ENCODE measurements at places on chromosomes 3 and 15. TPM values are rescaled to one million over a fixed set of nuclear protein-coding genes. Genes with fewer than 3 reads are reported as not detected.

SMAD3 gene
- 11.3 TPM for total RNA-seq

PRR23A gene
- total RNA-seq, result not detected

NDUFB5 gene
- 379 TPM for total RNA-seq

DISP2 gene
- total RNA-seq, result 0.78 TPM

TRAK1 gene
- 303 TPM for total RNA-seq

PAQR5 gene
- total RNA-seq, result 0.39 TPM

ADGRG7 gene
- not detected for total RNA-seq

- H3K36me3 ChIP-seq, result no peaks in the 10 kb centered on the region
- DNase-seq, result no peak
- H3K4me1 ChIP-seq, result peaks cover 55% of the 10 kb centered on the region
- peak overlapping the region; percentile 13 for H3K4me3 ChIP-seq
- H3K27me3 ChIP-seq, result no peaks in the 10 kb centered on the region
- H3K27ac ChIP-seq, result no peak overlapping the region
Observed at GRCh38 chr3:20047976-20048883, 8.0 kb downstream of the KAT2B start.

- H3K4me1 ChIP-seq, result no peaks in the 10 kb centered on the region
- no peaks in the 10 kb centered on the region for H3K36me3 ChIP-seq
- H3K4me3 ChIP-seq, result no peak overlapping the region
- H3K27me3 ChIP-seq, result no peaks in the 10 kb centered on the region
- H3K27ac ChIP-seq, result no peak overlapping the region
Observed at GRCh38 chr3:66227915-66228314, 7.1 kb downstream of the SLC25A26 start.

- no peaks in the 10 kb centered on the region for H3K27me3 ChIP-seq
- DNase-seq, result no peak
- no peak overlapping the region for H3K27ac ChIP-seq
- H3K36me3 ChIP-seq, result no peaks in the 10 kb centered on the region
Observed at GRCh38 chr15:92111751-92112150, 258.2 kb downstream of the SLCO3A1 start.

- H3K4me3 ChIP-seq, result no peak overlapping the region
- no peaks in the 10 kb centered on the region for H3K4me1 ChIP-seq
- no peaks in the 10 kb centered on the region for H3K36me3 ChIP-seq
- no peak for DNase-seq
- H3K27me3 ChIP-seq, result no peaks in the 10 kb centered on the region
- H3K27ac ChIP-seq, result no peak overlapping the region
Observed at GRCh38 chr3:105555206-105555605, 188.5 kb downstream of the ALCAM start.

GRCh38 chr3:155387571-155387970, 94.1 kb upstream of the STRIT1 start:
- no peak overlapping the region for H3K4me3 ChIP-seq
- no peak for DNase-seq
- H3K36me3 ChIP-seq, result no peaks in the 10 kb centered on the region
- no peak overlapping the region for H3K27ac ChIP-seq
- H3K4me1 ChIP-seq, result peaks cover 5% of the 10 kb centered on the region

- H3K27me3 ChIP-seq, result no peaks in the 10 kb centered on the region
- H3K4me1 ChIP-seq, result no peaks in the 10 kb centered on the region
- H3K36me3 ChIP-seq, result no peaks in the 10 kb centered on the region
- H3K27ac ChIP-seq, result no peak overlapping the region
Observed at GRCh38 chr3:125194061-125194848, 18.3 kb downstream of the SLC12A8 start.

GRCh38 chr3:75295013-75295412, 369.1 kb upstream of the FRG2C start:
- H3K36me3 ChIP-seq, result no peaks in the 10 kb centered on the region
- no peak overlapping the region for H3K27ac ChIP-seq
- H3K4me3 ChIP-seq, result no peak overlapping the region

- no peak overlapping the region for H3K27ac ChIP-seq
- H3K27me3 ChIP-seq, result peaks cover 23% of the 10 kb centered on the region
- H3K4me1 ChIP-seq, result no peaks in the 10 kb centered on the region
Observed at GRCh38 chr15:75982468-75982867, 29.8 kb downstream of the NRG4 start.

All from heart right ventricle (tissue), 16 donors.